Vagina (tissue), 2 donors: ENCODE measurements at places on chromosomes 7 and 10. TPM values are rescaled to one million over a fixed set of nuclear protein-coding genes. Genes with fewer than 3 reads are reported as not detected.

DNA sequence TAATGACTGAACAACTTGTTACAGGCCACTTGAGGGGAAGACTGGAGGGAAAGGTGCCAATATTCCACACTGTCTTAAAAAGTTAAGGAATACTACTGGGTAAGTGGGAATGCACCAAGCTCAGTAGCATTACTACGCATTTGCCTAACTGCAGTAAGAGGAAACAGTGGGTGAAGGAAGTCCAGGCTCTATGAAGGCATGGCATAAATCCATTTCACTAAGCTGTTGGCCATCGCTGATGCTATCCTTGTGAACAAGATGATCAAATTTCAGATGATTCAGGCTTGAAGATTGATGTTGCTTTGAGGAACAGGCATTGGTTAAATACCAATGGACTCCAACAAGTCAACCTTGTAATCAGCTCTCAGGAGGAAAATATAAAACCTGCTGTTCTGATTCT lies 44.2 kb upstream of the TES start:
- DNase-seq, result no peak

GRCh38 chr10:12797471-12798262 lies 203.8 kb downstream of the CCDC3 start:
- no peak for DNase-seq

DNA sequence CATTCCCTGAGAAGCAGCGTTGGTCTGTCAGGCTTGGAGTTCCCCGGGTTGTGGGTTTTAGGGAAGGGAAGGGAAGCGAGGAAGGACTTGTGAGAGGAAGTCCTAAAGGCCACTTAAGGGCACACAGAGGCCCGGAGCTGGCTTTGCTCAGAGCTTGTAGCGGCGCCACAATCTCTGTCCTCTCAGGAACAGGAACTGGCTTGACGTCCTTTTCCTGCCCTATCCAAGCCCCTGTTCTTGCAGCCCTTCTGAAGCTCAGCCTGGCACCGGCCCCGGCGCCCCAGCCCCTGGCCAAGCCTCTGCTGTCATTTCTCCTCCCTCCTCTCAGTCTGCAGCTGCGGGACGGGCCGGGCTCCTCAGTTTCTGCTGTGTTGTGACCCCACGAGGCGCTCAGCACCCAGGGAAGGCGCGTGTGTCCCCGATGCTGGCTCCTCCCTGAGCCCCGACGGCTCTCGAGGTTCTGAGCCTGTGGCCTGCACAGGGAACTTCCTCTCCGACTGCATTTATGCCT lies at the start of gene GIMAP8:
Gene GIMAP8 (plus strand): TSS at position 140 of the 511 bp plus-strand sequence. CDS start 16,069 bp downstream, outside the sequence.
- no peak for DNase-seq

- peak; percentile 82 for DNase-seq
Measured at GRCh38 chr10:126519992-126520391, 131.7 kb upstream of the ADAM12 start.

DNA sequence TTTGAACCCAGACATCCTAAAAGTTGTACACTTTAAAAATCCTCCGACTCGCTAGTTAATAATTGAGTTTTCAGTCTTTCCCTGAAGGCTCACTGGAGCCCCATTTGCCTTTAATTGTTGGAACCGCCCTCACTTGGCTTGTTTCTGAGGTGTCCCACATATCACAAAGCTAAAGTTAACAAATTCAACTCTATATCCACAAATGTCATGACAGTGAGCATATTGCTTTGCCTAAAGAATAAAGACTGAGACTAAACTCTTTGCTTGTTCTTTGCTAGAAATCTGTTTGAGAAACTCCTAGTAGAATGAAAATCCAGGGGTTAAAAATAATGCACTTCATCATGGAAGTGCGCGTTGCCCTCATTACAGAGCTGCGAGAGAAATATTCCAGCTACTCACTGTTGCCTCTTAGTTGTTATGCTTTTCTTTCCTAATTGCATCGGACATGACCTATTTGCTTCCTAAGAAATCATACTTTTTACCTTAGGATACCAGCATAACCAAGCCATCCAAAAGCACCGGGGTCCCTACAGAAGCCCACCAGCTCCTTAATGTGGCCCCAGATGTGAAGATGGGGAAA lies 752 bp downstream of the THSD7A start:
- no peak for DNase-seq

- no peak for DNase-seq
Measured at GRCh38 chr10:127423218-127423915, 125.7 kb upstream of the NPS start.

PYROXD2 gene
- 7.1 TPM for total RNA-seq
